ENCODE measurements at places on chromosomes 2 and 18. TPM values are rescaled to one million over a fixed set of nuclear protein-coding genes. Genes with fewer than 3 reads are reported as not detected.

Gene CIB4
- total RNA-seq = not detected

Gene BIN1
- 68.0 TPM for total RNA-seq

Gene ARHGAP15
- total RNA-seq = not detected

Gene HOXD1
- 1.8 TPM for total RNA-seq

Gene CFAP53
- 0.28 TPM for total RNA-seq

Gene CXXC1
- 45.2 TPM for total RNA-seq

Gene HTR2B
- total RNA-seq = 1.2 TPM

Gene C2orf80
- total RNA-seq = not detected

Gene SKOR2
- total RNA-seq = not detected

Gene TGFA
- total RNA-seq = 0.38 TPM

Gene TUBA3D
- not detected for total RNA-seq

Gene REG1B
- total RNA-seq = not detected

Gene SERPINB12
- total RNA-seq = not detected

Gene SERPINB5
- total RNA-seq = not detected

Gene QPCT
- 16.7 TPM for total RNA-seq

Gene MC5R
- not detected for total RNA-seq

Gene GPBAR1
- total RNA-seq = under 0.01 TPM

Gene CCDC85A
- total RNA-seq = 11.2 TPM

Gene GKN2
- total RNA-seq = not detected

Gene STARD6
- not detected for total RNA-seq

Gene ALPI
- total RNA-seq = not detected

Gene TET3
- total RNA-seq = 5.7 TPM

Gene CHRNG
- total RNA-seq = not detected

Gene IL36RN
- not detected for total RNA-seq

Gene MPP4
- total RNA-seq = 8.9 TPM

Gene FAM110C
- not detected for total RNA-seq

Gene UGT1A3
- not detected for total RNA-seq

Gene KCNF1
- total RNA-seq = 0.09 TPM

Data from endothelial cell of coronary artery (primary cell).